ENCODE measurements at places on chromosomes 12 and 14. TPM values are rescaled to one million over a fixed set of nuclear protein-coding genes. Genes with fewer than 3 reads are reported as not detected.

GRCh38 chr14:61588419-61588901 lies 106.9 kb upstream of the HIF1A start:
- DNase-seq, result no peak

Gene KRT85
- not detected for total RNA-seq

- DNase-seq, result no peak
Measured at GRCh38 chr12:19542606-19543005, 103.3 kb downstream of the AEBP2 start.

- no peak for DNase-seq
Measured at GRCh38 chr12:5524116-5524768, 92.3 kb downstream of the NTF3 start.

Gene TSHR
- not detected for total RNA-seq

Gene KCNK10
- total RNA-seq, result not detected

Gene AVPR1A
- 4.6 TPM for total RNA-seq

GRCh38 chr12:12893438-12893837 lies 2.1 kb downstream of the GPRC5A start:
- no peak for DNase-seq

- no peak for DNase-seq
Measured at GRCh38 chr12:26800858-26801257, 32.1 kb downstream of the ITPR2 start.

Gene TMEM132D
- not detected for total RNA-seq

GRCh38 chr12:28578361-28578760 lies 388.1 kb downstream of the CCDC91 start:
- DNase-seq, result no peak

Gene IAPP
- not detected for total RNA-seq

- no peak for DNase-seq
Measured at GRCh38 chr14:49882826-49883694, 9.8 kb upstream of the ARF6 start.

GRCh38 chr12:119781804-119782203 lies 95.3 kb downstream of the CIT start:
- no peak for DNase-seq

DNA sequence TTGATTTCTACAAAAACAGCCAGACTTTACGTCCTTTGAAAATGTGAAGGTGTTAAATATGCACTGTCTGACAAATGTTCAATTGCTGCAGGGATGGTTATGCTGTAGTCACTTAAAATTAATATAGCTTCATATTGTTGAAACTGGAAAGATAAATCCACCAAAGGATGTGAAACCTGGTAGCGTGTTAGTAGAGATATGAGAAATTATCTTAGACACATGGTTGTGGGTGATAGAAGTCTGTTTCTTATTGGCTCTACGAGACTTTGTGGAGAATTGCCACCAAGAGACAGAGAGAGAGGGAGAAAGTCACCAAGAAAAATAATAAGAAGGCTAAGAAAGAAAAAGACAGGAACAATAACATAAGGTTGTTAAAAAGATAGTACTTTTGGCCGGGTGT lies 2.6 kb upstream of the CAPRIN2 start:
- DNase-seq, result no peak

DNA sequence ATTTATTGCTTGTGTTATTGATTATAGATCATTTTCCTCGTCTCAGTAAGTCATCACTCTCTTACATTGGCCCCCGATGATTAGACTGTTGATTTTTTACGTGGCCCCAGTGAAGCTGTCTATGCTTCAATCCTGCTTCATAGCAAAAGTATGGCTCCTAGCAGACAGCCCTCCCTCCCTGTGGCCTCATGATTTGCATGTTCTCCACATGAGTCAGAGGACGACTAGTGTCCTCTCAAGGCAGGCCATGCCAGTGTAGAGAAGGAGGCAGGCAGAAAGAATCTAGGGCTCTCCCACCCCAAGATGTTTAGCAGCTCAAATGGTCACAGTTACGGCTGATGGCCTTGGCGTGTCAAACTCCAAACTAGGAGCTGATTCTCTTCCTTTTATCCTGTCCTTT lies 59.6 kb downstream of the FIGNL2 start:
- DNase-seq, result no peak

Gene NAV3
- total RNA-seq, result 13.8 TPM

DNA sequence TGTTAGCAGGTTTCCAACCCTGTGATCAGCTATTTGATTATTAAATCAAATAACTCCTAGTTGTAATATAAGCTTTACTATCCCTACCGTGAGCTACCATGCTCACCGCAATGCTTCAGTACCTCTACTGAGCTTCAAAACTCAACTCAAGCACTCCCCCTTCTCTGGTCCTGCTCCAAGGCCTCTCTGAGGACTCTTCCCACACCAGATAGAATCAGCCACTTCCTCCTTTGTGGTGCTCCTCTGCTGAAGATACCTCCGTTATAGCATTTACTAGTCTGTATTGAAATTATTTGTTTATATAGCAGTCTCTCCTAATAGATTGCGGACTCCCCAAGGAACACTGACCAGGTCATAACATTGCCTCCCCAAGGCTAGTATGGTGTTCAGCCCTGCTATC lies 17.5 kb downstream of the AREL1 start:
- no peak for DNase-seq

Gene TCL1B
- total RNA-seq, result not detected

DNA sequence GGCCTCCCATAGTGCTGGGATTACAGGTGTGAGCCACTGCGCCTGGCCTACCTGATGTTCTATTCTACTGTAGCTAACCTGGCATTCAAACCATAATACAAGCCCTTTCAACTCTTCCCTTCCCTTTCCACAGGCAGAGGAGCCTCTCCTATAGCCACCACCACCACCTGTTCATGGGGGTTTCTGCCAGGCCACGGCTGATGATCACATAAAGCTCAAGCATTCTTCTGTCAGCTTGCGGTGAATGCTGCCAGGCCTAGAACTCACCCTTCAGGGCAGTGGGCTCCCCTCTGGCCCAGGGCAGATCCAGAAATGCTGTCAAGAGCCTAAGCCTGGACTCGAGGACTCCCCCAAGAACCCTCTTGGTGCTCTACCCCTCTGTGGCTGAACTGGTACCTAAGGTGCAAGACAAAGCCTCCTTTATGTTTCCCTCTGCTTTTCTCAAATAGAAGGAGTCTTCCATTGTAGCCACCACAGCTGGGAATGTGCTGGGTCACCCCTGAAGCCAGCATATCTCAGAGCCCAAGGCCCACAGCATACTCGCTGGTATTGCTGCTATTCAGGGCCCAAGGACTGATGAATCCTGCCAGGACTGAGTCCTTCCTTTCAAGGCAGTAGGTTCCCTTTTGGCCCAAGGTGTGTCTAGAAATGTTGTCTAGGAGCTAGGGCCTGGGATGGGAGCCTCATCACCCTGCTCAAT lies 3.4 kb upstream of the DLGAP5 start:
- DNase-seq, result no peak

Gene GALNT9
- total RNA-seq, result not detected

DNA sequence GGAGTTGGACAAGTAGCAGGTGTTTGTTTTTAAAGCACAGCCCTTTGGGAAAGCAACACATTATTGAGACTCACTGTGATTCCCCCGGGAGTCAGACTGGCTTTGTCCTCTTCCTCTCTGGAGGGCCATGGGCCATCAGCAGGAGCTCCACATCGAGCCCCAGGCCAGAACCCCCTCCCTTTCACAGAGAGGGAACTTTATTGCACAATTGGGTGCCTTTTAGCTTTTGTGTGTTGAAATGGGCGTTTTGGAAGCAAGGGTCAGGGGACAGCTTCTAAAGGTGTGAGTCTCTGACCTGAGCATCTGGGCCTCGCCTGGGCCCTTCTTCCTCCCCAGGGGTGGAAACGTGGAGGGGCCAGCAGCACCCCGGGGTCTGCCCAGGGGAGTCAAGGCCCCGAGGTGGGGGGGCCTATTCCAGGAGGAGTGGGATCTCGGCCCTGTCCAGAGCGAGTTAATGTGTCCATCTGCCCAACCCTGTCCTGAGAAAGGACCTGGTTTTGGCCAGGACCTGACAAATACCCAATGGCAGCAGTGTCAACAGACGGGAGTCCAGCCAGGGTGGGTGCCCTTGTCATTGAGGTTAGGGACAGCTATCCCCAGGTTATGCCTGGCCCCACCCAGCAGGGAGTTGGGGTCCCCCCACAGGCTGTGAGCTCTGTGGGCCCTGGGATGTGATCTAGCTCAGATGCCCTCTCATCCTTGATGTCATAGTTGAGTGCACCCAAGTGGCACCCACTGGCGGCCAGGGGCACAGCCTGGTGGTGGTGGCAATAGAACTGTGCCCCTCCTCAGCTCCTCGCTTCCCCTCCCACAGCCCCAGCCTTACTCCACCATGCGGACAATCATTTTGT lies 37.1 kb downstream of the SLC8B1 start:
- no peak for DNase-seq

GRCh38 chr14:31235462-31235861 lies 27.9 kb upstream of the HECTD1 start:
- DNase-seq, result no peak

DNA sequence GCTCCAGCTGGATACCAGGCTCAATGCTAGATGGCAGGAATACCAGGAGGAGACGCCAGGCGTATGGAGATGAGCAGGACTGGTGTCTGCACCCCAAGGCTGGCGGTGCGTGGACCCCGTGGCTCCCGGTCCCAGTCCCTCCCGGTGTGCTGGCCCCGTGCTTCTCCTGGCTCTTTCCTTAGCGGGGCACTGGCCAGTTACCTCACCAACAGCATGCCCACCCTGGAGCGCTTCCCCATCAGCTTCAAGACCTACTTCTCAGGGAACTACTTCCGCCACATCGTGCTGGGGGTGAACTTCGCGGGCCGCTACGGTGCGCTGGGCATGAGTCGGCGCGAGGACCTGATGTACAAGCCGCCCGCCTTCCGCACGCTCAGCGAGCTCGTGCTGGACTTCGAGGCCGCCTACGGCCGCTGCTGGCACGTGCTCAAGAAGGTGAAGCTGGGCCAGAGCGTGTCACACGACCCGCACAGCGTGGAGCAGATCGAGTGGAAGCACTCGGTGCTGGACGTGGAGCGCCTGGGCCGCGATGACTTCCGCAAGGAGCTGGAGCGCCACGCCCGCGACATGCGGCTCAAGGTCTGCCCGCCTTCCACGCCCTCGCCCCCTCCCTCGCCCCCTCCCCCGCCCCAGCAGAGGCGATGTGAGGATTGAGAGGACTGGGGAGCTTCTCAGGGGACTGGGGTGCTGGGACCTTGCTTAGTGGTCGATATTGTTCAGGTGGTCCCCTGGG lies 14.6 kb downstream of the VASH1 start:
- peak; percentile 22 for DNase-seq

- DNase-seq, result no peak
Measured at GRCh38 chr14:94305620-94306019, 12.6 kb upstream of the SERPINA10 start.

Gene C12orf50
- not detected for total RNA-seq

DNA sequence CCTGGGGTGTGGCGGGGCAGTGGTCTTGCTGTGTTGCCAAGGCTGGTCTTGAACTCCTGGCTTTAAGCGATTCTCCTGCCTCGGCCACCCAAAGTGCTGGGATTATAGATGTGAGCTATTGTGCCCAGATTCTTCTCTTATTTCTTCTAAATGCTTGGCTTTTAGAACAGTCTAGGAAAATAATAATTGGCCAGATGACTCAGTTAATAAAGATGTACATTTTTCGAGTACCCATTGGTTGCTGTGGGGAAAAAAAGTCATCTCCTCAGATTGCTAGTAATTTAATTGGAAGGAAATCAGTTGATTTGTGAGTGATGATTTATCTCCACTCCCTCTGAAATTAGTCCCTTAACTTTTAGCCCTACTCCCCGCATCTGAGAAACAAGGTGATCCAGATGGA lies 45.5 kb downstream of the CHST11 start:
- DNase-seq, result no peak

Gene RNASE2
- total RNA-seq, result 0.84 TPM

GRCh38 chr12:124441443-124442194 lies 125.8 kb downstream of the NCOR2 start:
- DNase-seq, result no peak

Gene SLC10A1
- total RNA-seq, result not detected

DNA sequence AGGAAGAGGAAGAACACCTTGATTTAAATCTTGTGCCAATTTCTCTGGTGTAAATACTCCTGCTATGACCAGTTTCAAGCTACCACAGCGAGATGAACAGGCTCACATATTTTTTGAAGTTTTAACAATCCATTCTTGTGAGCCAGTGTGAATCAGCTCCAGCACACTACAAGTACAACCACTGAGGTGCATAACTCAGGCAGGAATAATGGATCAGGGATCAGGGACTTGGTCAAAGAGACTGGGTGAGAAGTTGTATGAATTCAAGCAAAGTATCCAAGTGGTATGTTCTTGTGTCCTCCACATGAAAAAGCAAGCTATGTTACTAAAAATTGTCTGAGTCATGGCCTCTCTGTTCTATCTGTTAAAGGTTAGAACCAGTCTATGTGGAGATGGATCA lies 35.2 kb upstream of the KITLG start:
- no peak for DNase-seq

- DNase-seq, result peak; percentile 80
Measured at GRCh38 chr14:67426983-67427606, 15.1 kb upstream of the PLEK2 start.

- DNase-seq, result no peak
Measured at GRCh38 chr12:120598674-120599463, 17.7 kb upstream of the POP5 start.

DNA sequence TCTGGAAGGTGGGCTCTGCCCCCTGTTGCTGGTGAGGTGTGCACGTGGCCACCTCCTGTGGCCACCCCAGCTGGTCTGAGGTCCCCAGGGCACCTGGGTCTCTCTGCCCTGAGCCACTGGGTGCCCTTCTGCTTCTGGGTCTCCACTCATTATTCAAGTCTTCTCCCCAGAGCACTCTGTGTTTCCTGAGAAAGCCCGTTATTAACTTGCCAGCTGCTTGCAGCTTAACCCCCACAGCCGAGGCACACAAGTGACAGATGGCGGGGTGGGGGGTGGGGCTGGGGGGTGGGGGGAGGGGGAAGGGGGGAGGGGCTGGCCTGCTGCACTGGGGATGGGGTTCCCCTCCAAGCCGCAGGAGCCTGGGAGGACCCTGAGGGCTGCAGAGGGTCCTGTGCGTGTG lies 40.5 kb downstream of the FBRSL1 start:
- no peak for DNase-seq

- peak; percentile 84 for DNase-seq
Measured at GRCh38 chr12:55742719-55743405, at the start of gene GDF11. Gene GDF11 (plus strand): TSS chr12:55743122. CDS start chr12:55743317, 195 bp downstream.

Gene C14orf132
- 10.5 TPM for total RNA-seq

DNA sequence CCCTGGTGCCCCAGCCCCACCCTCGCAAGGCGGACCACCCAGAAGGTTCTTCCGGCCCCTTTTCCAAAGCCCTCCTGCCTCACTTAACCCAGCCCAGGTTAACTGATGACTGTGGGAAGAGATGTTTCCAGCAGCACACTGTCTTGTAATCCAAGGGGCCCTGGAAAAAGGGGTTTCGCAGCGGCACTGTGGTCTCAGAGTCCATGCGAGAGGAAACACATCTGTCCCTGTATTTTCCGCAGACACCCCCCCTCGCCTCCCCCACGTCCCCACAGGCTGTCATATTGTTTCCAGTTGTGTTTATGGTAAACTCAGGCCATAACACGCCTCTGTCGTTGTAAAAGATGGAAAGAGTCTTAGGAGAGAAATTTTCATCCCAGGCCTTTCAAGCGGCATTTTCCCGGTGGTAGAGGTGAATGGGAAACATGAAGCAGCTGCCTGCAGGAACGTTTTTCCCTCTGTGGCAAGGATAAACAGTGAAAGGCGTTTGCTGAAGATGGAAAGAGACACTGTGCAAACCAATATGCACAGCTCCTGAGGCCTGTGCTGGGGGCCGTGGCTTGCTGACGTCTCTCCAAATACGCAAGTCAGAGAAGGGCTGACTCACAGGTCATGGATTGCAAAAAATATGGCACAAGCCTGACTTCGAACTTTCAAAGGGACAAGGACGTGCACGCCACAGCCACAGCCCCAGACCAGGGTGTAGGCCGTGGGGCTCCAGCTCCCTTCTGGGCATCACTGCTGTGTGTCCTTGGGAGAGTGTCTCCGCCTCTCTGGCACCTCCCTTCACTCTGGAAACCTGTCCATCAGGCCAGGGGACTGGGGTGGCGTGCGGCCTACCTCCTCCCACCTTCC lies 22.5 kb upstream of the FZD10 start:
- no peak for DNase-seq
